ENCODE measurements at places on chromosomes 4 and X.
A peak's percentile ranks its signal among the peaks of the same experiment; 100 is the strongest.

GRCh38 chr4:162853788-162854187, 312.9 kb downstream of the NAF1 start:
- no peak for DNase-seq

DNA sequence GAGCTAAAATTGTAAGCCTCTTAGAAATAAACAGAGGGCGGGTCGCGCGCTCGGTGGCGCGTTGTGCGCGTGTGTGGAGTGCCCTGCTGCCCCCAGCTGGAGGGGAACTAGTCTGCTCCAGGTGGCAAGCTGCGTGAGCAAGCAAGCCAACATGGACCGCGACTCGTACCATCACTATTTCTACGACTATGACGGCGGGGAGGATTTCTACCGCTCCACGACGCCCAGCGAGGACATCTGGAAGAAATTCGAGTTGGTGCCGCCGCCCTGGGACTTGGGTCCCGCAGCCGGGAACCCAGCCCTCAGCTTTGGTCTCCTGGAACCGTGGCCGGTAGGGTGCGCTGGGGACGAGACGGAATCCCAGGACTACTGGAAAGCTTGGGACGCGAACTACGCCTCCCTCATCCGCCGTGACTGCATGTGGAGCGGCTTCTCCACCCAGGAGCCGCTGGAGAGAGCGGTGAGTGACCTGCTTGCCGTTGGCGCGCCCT, 66.1 kb downstream of the DNAAF6 start:
- no peak for DNase-seq

- DNase-seq: peak; percentile 36
Measured at GRCh38 chrX:17613979-17614588, 123.2 kb upstream of the SCML1 start.

DNA sequence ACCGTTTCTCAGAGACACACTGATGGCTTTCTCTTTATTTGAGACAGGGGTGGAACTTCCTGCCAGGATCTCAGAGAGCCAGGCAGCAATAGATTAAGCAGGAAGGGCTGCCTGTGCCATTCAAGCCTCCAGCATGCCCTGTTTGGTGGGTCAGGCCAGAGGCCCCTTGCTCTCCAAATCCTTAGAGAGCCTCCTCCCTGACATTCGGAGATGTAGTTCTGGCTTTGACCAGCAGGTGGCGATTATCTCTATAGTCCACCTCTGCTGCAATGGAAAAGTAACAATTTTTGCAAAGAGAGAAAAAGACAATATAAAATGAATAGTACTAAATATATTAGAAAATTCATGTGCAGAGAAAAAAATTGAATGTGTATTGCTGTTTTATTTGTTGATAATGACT, 93.9 kb downstream of the NXF2B start:
- peak; percentile 42 for DNase-seq

GRCh38 chr4:39976945-39977488, 694 bp downstream of the PDS5A start:
- DNase-seq: peak; percentile 18

GRCh38 chr4:179941911-179942310, 2301.3 kb upstream of the TENM3 start:
- DNase-seq: no peak

DNA sequence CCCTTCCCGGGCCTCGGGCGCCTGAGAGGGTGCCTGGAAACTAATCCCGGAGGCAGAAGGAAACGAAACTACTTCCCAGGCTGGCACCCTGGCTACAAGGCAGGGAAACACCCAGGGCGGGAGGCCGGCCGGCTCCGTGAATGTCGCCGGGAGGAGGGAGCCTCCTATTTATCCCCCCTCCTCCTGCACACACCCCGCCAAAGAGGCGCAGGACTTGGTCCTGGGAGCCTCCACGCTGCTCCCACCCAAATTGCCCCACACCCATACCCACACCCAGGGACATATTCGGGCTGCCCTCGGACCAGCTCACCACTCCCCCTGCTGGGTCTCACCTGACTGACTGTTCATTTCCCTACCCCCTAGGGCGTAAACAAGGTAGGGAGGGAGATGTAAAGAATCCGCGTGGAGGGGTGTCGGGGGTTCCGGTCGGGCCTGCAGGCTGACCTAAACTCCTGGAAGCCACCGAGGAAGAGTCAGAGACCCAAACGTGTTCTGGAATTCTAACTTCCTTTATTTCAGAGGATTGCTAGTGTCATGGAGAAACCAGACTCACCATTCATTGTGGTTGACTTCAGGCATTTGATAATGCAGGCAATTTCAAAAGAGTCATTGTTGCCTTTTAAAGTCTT, at the start of gene BTC:
Gene BTC, minus strand, starts transcription at position 142 of the 629 bp plus-strand sequence. CDS start 198 bp downstream, outside the sequence.
- peak; percentile 53 for DNase-seq

DNA sequence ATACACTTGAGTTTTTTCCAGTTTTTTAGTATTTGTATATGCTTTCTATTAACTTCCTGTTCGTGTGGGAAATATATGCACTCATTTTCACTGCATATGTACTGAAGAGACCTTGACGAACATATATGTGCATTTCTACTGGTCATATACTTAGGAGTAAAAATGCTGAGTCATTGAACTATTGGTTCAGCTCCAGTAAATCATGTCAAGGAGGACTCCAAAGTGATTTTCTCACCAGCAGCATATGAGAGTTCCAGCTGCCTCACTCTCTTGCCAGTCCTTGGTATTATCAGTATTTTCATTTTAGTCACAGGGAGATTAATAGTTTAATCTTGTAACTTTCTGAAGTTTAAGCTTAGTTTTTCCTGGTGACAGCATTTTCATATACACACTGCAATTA, 2750.2 kb downstream of the ARAP2 start:
- DNase-seq: peak; percentile 27

DNA sequence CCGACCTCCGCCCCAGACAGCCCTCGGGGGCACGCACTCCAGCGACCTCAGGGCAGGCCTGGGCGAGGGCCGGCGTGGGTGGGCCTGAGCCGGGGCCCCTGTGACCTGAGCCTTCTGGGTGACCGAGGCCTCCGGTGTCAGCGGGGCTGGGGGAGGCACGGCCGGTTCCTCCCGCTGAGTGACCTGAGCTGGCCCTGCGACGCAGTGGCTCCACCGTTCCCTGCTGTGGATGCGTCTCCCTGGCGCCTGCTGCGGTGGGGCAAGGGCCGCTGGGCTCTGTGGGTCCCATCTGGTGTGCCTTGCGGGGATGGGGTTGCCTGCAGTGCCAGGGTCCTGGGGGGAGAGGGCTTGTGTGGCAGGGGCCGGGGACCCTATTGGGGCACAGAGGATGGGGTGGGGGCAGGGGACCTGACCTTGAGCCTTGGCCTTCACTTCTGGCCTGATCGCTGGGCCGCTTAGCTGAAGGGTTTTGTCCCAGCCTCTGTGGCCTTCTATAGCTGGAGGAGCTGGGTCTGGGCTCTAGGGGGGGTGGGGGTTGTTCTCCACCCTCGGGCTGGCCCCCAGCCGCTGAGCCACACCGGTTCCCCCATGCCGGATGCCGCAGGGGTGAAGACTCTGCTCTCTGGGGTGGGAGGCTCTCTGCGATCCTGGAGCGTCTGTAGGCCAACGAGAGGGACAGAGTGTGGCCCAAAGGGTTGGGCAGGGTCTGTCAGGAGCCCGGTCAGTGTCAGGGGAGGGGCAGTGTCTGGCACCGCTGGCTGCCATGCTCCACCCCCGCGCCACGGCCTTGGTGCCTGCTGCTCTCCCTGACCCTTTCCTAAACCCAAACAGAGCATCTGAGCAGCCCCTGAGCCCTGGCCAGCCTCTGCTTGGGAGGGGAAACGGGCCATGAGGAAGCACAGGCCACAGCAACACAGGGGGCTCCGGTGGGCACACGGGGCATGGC, 2.3 kb downstream of the NAT8L start:
- DNase-seq: no peak

Measured in T47D (cell line).